Activated CD4-positive, alpha-beta T cell treated with anti-CD3 and anti-CD28 coated beads for 36 hours (primary cell): ENCODE measurements at places on chromosomes 1 and 21. TPM values are rescaled to one million over a fixed set of nuclear protein-coding genes. Genes with fewer than 3 reads are reported as not detected.

DNA sequence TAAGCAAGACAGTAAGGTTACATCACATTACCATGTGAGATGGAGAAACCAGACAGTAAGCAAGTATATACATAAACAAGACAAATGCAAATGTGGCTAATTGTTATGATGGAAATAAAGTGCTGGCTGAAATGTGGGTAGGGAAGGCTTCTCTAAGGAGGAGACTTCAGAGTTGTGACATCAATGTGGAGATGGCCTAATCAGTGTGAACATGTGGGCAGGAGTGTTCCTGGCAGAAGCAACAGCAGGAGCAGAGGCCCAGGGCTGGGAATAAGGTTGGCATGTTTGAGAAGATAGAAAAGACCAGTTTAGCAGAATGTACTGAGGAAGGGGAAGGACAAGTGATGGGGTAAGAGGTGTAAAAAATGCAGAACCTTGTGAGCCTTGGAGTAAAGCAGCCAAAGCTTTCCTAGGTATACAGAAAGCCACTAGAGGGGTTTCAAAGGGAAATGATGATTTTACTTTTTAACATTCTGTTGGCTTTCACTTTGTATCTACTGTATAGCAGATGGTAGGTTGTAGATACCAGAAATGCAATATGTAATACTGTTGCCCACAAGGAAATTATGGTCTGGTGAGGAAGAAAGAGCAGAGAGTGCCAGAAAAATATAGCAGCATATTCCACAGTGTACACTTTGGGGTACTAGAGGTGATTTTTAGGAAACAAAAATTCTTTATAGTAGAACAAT lies 197.4 kb downstream of the FGGY start:
- no peak for DNase-seq

KCNA3 gene
- 20.0 TPM for total RNA-seq

DNA sequence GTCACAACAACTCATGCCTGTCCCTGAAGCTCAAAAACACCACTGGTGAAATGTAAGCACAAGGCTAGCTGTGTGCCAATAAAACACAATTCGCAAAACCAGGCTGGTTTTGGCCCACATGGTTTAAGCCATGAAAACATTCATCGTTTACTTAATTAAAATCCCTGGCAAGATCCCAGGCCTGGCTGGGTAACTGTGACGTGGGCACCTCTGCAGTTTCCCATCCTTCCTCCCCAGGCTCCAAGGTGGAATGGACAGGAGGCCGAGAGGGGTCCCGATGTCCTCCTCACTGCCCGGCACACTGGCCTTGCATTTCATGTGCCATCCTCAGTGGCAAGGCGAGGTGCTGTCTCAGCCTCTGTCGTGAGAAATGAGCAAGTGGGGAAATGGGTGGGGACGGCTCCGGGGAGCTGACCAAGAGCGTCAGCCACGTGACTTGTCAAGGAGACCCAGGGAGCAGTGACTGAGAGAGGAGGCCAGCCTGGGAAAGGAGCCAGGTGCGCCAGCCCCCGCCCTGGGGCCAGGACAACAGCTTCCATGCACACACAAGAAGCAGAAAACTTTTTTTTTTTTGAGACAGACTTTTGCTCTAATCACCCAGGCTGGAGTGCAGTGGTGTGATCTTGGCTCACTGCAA lies 153.1 kb upstream of the RAB4A start:
- no peak for DNase-seq

DNA sequence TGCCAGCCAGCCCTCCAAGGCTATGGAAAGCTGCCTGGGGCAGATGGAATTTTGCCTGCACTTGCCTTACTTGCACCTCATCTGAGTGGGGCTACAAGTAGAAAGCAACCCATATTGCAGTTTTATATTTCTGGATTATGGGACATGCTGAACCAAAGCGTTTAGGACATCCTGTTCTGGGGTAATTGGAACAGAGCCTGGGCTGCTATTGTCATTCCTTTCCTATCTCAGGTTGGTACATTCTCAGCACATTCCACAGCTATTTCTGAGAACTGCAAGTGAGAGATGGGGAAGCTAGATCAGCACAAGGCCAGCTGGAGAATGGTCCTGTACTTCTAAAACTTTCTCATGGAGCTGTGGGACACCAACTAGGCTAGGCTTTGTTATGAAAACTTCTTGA lies 713.8 kb downstream of the KCNT2 start:
- DNase-seq: no peak

GRCh38 chr1:42880384-42880783 lies 34.0 kb downstream of the ZNF691 start:
- no peak for DNase-seq

- DNase-seq: no peak
Measured at GRCh38 chr1:16174261-16174868, 18.5 kb upstream of the EPHA2 start.

DNA sequence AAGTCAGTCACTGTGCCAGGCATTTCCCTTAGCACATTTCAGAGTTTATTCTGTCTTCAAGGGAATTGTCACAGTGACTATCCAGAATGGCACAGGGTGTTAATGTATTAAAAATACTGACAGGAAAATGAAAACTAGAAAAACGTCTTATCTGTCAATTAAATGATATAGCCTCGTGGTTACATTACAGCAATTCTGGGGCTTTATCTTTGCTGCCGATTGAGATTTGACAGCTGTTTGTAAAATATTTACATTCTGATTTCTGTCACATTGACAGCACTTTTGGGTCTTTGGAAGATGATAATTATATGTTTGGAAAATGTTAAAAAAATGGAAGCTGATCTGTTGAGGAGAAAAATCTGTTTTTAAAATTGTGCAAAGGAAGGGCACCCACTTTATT lies 250.0 kb downstream of the CHRM3 start:
- DNase-seq: no peak

MX1 gene
- 169 TPM for total RNA-seq

DNA sequence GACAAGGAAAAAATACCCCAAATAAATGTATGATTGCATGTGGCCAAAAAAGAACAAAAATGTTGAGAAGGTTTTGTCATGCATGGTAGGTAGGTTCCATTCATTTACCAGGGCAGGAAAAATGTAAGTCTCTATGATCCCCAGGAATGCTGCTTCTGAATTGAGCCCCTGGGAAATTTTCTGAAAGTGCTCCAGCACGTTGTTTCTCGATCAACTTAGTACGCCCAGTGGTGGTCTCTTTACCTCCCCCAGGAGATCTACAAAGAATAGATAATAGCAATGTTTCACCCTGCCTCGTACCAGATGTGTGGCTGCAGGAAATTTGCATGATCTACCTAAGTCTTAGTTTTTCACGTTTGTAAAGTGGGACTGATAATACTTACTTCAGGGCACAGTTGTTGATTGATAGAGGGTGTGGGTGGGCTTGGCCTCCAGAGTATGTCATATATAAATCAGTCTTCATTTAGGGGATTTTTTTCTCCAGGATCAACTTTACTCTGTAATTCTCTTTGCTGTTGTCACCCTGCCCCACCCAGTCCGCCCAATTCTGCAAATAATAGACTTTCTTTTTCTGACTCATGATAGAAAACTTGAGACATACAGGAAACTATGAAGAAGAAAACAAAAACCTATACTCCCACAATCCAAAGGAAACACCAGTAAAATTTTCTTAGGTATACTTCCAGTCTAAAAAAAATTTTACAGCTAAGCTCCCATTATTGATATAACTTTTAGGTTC lies 462.0 kb upstream of the RUNX1 start:
- peak; percentile 51 for DNase-seq

DNA sequence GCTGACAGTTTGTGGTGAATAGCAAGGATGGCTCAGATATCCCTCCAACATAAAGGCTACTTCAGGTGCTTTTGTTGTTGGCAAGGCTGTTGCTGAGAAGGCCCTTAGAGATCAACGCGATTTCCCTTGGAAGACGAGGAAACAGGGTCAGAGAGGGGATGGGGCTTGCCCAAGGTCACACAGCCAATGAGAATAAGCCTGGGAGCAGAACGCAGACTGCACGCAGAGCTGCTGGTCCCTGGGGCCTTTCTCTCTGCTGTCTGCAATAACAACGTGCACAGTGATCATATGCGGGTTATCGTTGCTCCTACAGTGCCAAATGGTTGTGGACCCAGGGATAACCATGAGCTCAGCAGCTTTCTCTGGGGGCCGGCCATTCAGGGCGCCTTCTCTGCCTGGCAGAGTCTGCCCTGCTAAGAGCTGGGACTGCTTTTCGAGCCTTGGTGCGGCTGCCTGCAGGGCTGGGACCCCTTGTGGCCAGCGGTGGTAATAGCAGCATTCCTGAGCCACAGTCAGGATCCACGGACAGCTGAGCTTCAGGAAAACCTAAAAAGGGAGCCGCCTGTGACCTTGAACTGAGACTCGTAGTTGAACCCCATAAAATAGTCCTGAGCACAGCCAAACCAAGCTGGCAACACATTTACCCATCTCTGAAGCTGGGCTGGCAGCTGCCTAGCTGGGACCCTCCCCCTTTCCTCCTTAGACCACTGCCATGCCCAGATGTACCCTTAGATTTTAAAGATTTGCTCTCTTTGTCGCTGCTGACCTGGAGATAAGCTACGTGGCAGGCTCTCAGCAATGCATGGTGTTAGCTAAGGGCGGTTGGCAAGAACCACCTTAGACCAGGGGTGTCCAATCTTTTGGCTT lies 39.8 kb downstream of the HTR6 start:
- DNase-seq: peak; percentile 77

GRCh38 chr1:3944578-3945125 lies 44.6 kb upstream of the C1orf174 start:
- no peak for DNase-seq

- DNase-seq: no peak
Measured at GRCh38 chr21:45618846-45619485, 24.6 kb upstream of the PCBP3 start.

LBR gene
- 136 TPM for total RNA-seq

DNA sequence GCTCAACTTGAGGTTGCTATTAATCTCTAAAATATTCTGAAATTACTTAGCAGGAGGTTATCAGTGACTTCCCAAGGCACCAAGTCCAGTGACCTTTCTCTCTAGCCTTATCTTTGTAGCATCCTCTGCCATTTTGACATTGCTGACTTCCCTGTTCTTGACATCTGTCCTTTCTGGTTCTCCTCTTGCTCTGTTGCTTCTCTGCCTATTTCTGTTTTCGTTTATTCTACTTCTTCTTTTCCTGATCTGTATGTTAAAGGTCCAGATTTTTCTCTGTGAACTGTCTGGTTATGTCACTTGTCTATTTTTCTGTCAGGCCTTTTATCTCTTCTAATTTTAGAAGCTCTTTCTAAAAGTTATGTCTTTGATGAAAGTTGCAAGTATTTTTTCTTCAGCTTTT lies 178.8 kb downstream of the VPS13D start:
- DNase-seq: no peak

HIVEP3 gene
- 29.4 TPM for total RNA-seq

DNA sequence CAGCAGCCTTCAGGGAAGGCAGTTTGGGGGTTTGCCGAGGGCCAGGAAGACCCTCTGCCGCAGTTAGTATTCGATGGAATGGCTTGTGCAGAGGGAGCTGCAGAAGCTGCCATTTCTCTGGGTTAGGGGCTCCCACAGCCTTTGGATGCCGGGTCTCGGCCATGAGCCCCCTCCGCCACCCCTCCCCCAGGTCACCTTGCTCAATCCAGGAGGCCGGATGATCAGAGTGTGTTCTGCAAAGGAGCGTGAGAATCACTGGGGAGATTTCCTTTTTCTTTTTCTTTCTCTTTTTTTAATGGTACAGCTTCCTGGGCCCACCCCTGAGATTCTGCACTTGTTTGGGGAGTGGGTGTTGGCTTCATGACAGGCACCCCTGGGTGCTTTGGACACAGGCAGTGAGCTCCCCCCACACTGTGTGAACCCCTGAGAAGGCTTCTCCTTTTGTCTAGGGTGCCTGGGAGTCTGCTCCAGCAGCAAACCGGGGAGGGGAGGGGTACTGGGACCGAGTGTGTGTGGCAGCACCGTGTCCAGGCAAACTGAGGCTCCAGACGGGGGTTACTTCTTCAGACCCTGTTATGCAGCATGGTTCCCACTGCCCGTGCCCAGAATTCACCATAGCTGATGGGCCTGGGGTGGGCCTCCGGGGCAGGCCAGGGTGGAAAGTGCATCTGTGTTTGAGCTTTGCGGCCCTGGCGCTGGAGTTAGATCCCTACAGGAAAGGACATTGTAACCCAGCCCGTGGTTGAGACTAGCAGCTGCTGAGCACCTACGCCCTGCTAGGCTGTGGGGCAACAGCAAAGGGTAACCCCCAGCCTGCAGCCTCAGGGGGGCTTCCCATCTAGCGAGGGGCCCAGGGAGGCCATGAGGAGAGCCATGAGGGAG lies 18.5 kb downstream of the TNFRSF1B start:
- no peak for DNase-seq

DNA sequence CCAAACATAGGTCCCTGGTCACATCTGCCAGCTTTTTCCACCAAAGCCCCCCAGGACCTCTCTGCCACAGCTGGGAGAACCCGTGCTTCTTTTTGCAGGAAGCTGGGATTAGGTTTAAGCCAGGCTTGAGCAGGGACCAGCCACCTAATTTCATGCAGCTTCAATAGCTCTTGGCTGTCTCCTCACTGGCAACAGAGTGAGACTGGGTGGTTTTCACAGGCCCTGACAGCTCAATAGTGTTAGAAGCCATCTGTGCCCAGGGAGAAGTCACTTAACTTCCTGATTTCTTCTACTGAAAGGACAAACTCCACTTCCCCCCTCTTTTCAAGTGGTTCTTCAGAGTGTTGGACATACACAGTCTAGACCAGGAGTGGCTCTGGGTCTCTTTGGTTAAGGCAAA lies 20.4 kb upstream of the SRSF4 start:
- DNase-seq: no peak

CFAP107 gene
- not detected for total RNA-seq

MLLT11 gene
- 3.3 TPM for total RNA-seq

- DNase-seq: no peak
Measured at GRCh38 chr1:110588991-110589390, 17.2 kb downstream of the KCNA2 start.

THEMIS2 gene
- total RNA-seq: 14.2 TPM

DNA sequence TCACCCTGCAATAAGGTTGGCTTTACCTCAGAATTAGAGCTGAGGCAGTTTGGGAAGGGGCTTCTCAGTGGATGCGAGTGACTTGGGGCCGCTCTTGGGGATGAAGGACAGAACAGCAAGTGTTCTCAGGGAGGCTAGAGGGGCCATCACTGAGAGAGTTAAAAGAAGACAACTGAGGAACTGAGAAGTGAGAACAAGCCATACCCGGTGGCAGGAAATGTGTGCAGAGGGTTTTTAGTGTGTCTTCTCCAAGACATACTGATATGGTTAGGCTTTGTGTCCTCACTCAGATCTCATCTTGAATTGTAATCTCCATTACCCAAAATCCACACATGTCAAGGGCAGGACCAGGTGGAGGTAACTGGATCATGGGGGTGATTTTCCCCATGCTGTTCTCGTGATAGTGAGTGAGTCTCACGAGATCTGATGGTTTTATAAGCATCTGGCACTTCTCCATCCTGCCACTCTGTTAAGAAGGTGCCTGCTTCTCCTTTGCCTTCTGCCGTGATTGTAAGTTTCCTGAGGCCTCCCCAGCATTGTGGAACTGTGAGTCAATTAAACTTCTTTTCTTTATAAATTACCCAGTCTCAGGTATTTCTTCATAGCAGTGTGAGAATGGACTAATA lies 75.8 kb downstream of the PCBP3 start:
- no peak for DNase-seq

SLAMF6 gene
- total RNA-seq: 55.0 TPM

- no peak for DNase-seq
Measured at GRCh38 chr1:27361044-27361402, 5.7 kb downstream of the MAP3K6 start.
